ENCODE measurements at places on chromosomes 1 and 21.
A peak's percentile ranks its signal among the peaks of the same experiment; 100 is the strongest.

DNA sequence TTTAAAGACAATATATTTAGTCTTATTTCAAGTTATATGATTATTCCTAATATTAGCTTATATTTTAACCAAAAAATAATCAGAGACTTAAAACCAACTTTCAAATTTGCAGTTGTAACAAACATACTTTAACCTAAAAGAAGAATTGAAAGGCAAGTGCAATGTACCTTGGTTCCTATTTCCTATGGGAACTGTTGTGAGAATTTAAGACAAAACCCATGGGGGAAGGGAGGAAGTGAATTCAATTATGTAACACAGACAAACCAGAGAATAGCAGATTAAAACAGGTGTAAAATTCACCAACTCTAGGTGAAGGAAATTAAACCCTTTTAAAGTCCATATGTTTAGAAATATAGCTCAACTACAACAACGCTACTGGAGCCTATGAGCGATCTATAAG, 22.6 kb upstream of the CR2 start:
- DNase-seq, result no peak

DNA sequence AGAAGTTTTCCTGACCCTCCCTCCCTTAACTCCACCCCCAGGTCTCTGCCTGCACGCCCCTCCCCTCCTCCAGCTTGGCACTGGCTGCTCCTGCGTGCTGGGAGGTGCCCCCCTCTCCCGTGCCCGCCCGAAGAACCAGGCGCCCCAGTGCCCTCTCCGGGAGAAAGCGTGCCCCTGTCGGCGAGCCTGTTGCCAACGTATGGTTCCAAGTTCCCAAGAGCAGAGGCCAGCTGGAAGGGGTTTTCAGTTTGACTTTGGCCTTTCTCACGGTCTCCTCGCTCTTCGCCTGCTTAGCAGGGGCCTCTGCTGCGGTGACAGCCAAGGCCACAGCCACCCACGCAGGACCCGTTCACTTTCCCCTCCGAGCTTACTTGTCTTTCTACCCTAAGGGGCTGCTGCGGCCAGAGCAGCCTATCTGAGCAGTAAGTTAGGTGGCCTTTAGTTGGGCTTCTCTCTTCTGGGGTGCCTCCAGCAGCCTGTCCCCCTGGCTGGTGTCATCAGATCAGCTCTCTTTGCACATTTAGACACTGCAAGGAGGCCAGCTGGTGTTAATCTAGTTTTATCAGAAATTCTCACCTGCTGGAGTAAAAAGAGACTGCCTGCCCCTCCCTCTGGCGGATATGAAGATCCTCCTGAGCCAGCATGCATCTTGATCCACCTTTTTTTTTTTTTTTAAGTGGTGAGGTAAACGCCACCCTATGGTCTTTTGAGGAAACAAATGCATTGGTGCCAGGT, 1.5 kb downstream of the STUM start:
- DNase-seq, result peak; percentile 28

- DNase-seq, result no peak
Observed at GRCh38 chr1:225113265-225113664, 183.8 kb downstream of the DNAH14 start.

DNA sequence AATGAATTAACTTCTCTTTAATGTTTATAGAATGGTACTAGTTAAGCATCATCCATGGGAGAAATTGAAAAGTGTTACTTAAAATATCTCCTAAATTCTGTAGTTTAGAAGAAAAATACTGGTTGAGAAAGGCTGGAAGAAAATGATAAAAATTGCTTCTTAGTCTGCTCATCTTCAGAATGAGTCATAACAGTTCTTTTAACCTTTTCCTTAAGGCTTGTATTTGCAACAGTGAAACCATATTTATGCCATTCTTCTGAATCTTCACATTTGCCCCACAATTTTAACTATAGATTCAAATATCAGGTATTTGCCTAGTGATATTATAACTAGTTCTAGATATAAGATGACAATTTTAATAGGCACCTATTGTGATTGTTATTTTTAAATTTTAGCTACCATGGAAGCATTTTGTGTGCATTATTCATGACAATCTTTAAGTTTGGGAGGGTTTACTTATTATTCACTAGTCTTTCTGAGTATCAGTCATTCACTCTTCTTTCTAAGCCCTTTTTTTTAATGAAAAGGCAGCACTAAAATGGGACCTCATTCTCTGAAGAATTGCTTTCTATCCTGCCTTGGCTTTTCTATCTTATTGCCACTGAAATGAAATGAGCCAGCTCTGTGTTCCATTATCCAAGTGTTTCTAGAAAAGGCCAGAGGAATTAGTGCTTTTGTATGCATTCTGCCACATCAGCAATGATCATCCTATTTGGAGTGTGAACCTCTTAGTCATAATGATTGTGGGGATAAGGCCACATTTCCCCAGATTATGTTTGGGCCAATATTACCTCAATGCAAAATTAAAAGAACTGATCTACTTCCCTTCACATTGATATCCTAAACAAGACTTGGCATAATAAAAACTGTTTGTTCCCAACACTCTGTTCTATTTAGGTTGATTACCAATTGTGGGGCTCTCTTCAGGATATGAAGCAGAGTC, 58.4 kb downstream of the SAMSN1 start:
- DNase-seq, result no peak

DNA sequence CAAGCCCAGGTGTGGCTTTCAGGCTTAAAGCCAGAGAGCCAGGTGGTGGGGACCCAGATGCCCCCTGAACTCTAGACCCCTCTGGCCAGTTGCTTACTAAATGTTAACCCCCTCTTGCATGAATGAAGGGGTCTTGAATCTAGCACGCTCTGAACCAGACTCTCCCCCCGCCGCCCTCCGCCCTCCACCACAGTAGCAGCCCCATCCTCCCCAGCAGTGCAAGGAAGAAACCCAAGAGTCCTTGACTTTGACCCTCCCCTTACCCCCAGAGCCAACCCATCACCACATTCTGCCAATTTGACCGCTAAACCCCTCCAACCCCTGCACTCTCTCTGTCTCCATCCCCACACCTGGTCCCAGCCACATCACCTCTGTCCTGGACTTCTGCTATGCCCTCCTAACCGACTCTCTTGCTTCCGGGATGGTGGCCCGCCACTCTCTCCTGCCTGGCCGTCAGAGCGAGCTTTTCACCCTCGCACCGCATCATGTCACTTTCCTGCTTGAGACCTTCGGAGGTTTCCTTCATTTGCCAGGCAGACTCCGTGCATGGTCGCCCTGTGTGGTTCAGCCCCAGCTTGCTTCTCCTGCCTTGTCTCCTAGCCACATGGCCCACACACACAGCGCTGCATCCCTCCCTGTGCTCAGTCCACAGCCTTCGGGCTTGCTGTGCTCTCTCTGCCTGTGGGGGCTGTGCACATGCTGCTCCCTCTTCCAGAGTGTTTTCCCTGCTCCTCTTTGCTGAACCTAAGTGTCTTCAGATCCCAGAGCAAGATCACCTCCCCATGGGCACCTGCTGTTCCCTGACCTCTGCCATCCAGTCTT, 113.4 kb downstream of the HUNK start:
- no peak for DNase-seq

DNA sequence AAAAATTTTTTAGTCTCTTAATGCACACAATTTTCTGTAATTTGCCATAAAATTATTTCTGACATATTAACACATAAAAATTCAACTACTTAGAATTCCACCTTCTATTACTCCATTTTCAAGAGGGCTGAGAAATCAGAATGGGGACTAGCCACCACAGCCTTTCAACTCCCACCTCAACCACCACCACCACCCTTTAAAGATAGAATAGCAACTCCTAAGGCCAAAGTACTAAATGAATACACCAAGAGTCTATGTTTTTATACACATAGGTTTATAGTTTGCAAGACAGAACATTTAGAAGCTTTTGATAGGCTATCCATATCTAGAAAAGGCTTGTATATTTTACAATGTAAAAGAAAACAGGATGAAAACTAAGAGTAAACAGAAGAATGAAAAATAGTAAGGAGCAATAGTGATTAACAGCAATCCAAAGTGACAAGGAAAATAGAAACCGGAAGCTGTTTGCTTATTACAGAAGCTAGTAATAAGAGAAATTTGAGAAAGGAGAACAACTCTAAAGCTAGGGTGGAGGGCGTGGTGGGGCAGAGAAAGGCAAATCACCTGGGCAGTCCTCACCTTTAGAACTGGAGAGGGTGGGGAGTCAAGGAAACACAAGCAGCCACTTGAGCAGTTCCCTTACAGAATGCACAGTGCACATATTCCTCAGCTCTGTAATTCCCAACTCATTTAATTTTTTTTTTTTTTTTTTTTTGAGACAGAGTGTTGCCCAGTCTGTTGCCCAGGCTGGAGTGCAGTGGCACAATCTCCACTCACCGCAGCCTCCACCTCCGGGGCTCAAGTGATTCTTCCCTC, 27.7 kb downstream of the EPS15 start:
- DNase-seq, result no peak

DNA sequence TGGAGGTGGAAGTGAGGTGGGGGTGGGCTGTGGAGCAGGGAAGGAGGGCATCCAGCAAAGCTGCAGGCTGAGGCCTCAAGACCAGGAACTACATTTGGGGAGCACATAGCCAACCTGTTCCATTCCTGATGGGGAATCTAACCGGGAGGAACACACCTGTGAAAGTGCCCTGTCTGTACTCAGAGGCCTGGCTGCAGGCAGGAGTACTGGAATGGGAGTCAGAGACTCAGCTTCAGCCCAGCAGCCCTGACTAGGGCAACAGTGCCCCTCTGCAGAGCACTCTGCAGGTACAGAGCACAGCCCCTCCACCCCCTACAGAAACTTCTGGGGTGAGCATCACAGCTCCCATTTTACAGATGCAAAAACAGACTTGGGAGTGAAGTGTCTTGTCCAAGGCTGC, 126.4 kb downstream of the DMRTB1 start:
- DNase-seq, result no peak

GRCh38 chr1:176773038-176773437, 310.1 kb downstream of the PAPPA2 start:
- no peak for DNase-seq

DNA sequence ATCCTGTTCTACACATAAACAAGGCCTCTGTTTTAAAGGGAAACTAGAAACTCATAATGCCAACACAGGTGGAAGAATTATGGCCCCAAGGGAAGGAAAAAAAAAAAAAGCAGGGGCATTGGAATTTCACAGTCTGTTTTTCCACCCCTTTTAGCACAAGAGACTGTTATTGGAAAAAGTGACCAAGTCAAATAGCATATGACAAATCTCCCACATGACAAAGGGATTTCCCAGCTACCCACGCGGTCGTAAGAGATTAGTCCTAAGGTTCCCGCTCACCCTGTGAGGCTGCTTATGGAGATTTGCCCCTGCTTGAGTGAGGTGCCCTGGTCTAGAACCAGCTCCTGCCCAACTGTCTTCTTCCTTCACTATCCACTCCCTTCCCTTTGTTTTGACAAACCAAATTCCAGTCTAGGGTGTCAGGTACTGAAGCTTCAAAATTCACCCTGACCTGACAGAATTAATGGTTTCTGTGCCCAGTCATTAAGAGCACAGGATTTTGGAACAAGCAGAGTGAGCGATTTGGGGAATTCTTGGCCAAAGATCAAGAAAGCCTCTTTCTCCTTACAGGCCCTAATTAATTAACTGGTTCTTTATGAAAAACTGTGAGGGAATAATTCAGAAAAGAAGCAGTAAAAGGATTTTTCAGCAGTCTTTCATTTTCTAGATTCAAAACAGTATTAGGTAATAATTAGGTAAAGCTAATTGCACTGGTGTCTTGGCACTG, 107.3 kb downstream of the NMNAT2 start:
- DNase-seq, result no peak

DNA sequence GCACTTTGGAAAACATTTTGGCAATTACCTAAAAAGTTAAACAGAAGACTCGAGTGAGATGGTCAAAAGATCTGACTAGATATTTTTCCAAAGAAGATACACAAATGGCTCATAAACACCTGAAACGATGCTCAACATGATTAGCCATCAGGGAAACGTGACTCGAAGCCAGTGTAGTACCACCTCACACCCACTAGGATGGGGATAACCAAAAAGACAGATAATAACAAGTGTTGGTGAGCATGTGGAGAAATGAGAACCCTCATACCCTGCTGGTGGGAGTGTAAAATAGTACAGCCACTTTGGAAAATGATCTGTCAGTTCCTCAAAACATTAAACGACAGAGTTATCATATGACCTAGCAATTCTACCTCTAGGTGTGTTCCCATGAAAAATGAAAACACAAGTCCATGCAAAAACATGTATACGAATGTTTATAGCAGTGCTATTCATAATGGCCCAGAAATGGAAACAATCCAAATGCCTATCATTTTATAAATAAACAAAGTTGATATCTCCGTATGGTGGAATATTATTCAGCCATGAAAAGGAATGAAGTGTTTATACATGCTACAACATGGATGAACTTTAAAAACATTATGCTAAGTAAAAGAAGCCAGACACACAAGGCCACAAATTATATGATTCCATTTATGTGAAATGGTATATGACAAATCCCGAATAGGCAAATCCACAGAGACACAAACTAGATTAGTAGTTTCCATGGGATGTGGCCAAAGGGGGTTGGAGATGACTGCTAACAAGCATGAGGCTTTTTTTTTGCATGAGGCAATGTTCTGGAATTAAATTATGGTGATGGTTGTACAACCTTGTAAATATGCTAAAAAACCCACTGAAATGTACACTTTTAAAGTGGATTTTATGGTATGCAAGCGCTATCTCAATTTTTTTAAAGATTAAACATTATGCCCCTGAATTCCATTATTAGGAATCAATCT, 625.3 kb downstream of the KIF26B start:
- no peak for DNase-seq

DNA sequence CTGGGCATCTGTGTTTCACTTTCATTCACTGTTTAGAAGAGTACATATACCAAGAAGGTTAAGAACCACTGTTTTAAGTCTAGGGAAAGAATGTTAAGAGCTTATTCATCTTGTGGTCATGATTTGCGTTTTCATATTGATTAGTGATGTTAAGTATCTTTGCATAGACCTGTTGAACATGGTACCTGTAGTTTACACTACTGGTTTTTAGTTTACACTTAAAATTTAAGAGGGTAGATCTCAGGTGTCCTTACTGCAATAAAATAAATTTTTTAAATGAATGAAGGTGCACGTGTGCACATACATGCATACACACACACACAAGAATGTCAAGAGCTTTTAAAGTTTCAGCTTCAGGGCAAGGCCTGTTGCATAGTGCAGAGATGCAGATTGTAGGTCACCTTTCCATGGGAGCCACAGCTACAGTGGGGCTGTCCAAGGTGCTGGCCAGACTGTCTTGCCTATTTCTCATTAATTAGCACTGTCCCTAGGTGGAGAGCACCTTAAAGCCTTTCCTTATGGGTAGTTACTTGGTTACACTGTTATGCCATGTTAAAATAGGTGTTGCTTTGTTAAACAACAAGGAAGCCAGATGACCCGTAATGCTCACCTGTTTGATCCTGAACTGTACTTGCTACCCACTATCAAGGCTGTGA, 543.0 kb upstream of the DAB1 start:
- no peak for DNase-seq

DNA sequence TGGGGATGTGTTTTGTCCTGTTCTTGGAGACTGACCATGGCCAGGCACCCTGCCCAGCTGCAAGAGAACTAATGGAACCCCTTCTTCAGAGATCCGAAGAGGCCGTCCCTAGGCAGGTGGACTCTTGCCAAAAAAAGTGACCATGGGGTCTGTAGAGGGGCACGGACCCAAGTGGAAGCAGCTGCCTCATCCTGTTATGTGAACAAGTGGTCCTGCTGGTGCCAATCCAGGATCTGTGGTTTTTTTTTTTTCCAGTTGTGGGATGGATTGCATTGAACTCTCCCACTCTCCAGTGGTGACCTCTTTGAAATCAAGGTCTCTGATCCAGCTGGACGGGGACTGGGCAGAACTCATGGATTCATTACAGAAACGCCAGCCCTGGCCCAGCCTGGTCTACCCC, 71.2 kb downstream of the ARHGEF10L start:
- DNase-seq, result no peak

Measured in NCI-H2081 (cell line).